Esophagus squamous epithelium (tissue), 5 donors: ENCODE measurements at places on chromosomes 3 and 15.
A peak's percentile ranks its signal among the peaks of the same experiment; 100 is the strongest.

- no peak for DNase-seq
Observed at GRCh38 chr3:12194669-12195161, 36.0 kb upstream of the TIMP4 start.

GRCh38 chr15:83474578-83474977 is 27.4 kb downstream of the SH3GL3 start:
- DNase-seq: no peak

GRCh38 chr3:67294341-67294740 is 296.2 kb downstream of the KBTBD8 start:
- DNase-seq: no peak

DNA sequence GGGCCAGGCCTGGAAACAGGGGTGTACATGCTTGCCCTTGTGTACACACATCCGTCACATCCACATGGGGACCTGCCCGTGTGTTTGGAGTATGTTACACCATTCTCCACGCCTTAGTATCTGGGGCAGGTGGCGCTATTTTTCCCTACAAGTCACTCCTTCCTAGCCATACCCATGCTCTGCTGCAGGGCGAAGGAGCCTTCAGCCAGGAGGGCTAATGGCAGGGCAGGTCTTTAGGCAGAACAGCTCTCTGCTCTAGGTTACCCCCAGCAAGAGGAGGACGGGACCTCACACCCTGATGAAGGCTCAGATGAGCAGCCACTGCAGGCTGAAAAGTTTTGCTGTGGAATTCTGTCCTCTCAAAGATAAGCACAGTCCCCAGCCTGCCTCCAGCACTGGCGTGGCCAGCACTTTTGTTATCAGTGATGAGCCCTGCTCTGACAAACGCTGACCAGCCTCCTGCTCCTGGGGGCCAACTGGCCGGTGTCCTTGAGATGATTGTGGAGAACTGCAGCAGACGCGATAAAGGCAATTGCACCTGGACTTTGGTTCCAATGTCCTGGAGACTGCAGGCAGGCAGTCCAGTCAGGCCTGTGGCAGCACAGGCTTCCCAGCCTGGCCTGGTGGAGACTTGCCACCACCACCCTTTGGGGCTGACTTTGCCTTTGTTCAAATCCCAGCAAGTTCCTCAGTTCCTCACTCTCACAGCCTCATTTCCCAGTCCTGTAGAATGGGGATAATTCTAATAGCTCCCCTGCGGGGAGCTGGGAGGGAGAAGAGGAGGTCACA is 19.8 kb upstream of the PIGZ start:
- DNase-seq: no peak

GRCh38 chr3:71543371-71544016 is 40.0 kb downstream of the FOXP1 start:
- DNase-seq: no peak

- DNase-seq: no peak
Observed at GRCh38 chr3:172680684-172681083, 30.2 kb downstream of the NCEH1 start.

- no peak for DNase-seq
Observed at GRCh38 chr15:26967719-26968269, 3.2 kb upstream of the GABRG3 start.

GRCh38 chr3:43255662-43256061 is 30.7 kb upstream of the SNRK start:
- DNase-seq: no peak

DNA sequence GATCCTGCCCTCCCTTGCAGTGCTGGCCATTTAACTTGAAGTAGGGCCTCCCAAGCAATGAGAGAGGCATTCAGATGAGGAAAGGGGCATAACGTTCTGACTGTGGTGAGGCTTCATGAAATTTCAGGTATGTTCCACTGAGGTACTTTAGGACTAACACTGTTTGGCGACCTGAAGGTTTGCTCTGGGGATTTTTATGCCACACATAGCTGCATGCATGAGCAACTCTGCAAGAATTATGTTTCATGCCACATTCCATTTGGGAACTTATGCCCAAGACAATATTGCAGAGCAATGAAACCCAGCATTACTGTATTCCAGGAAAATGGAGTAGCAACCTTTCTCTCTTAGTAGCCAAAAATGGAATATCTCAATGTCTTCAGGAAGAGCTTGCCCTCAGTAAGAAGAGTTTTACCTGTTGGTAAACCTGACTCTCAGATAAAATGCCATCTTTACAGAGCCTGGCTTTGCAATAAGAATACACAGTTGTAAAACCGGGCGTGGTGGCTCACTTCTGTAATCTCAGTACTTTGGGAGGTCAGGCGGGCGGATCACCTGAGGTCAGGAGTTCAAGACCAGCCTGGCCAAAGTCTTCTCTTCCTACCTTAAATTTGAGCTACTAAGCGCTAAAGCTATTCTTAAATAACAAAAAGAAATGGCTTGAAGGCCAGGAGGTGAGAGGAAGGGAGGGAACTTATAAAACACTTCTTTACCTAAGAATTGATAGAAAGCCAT is 16.7 kb upstream of the TBL1XR1 start:
- DNase-seq: no peak

- no peak for DNase-seq
Observed at GRCh38 chr3:186181901-186182300, 73.0 kb upstream of the ETV5 start.

DNA sequence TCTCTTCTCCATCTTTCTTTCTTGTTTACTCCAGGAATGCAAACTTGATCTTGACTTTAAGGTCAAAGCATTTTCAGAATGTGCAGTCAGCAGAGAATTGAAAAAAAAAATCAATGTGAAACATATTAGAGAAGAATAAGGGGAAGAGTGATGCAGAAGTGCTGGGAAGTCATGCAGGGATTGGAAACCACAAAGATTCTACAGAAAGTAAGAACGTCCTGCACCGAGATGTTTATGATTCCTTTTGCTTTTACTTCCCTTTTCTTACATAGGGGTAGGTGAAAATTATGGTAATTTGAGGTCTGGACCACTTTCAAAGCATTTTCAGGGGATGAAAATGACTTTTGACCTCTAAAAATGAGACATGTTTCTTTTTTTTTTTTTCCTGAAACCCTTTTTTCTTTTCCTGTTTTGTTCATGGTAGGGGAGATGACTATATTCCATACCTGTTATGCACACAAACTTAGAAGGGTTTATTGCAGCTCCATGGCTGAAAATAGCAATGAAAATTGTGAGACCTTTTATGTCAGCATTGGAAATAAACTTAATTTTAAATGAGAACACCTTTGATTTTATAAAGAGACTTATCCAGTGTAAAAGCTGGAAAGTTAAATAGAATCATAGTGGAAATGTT is 623.5 kb upstream of the TBL1XR1 start:
- DNase-seq: no peak

DNA sequence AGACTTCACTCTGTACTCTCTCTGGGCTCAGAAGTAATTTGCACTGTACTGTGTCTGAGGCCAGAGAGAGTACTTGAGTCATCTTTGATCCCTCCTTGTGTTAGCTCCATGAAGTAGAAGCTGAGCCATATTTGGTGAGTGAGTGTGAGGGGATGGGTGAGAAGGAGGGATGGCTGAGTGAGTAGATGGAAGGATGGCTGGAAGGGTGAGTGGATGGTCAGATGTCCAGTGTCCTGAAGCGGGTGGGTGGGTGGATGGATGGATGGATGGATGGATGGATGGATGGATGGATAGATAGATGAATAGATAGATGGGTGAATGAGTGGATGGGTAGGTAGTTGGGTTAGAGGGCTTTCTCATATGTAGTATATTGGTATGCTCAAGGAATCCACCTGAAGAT is 39.3 kb downstream of the FGD5 start:
- DNase-seq: no peak

DNA sequence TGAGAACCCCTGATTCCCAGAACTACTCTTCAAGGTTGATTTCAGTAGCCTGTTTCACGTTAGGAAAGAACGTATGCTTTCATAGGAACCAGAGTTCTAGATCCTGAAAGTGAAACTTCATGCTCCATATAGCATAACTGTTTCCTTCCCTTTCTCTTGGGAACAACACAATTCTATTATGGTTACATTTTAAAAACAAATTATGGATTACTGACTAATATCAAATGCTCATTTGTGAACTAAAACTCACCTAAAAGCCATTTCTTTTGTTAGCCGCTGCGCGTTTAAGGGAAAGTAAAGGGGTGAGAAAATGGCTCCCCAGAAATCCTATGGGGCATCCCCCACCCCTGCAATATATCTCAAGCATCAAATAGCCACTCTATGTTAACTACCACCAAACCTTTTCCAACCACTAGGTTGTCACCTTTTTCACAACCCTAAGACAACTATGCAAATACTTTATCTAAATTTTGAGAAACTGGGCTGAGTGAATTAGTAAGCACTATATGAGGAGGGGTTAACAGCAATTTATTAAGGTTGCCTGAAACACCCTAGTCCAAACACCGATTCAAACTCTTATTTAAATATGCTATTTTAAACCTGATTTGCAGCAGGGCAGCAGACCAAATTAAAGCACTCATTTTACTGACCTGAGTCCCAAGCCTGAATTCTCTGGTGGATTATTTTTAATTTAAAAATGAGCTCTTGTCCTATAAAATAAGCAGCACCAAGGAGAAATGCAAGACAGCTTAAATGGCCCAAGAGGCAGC is 2.4 kb downstream of the SIAH2 start:
- DNase-seq: no peak

GRCh38 chr3:25156626-25157025 is 271.4 kb upstream of the RARB start:
- no peak for DNase-seq

DNA sequence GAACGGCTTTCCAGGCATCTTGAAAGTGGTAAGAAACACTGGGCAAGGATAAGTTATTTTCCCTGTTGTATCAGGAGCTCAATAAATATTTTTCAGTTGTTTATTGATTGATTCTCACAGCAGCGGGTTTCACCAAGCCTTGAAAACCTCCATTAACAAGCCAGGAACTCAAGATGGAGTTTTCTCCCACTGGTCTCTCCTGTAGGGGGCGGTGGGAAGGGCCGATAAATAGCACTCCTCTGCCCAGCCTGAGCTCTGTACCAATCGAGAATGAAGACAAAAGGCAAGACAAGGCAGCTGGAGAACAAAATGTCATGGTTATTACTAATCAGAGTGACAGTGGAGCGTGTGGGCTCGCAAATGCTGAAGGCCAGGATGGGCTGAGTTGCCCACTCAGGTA is 7.4 kb downstream of the HRH1 start:
- DNase-seq: no peak

DNA sequence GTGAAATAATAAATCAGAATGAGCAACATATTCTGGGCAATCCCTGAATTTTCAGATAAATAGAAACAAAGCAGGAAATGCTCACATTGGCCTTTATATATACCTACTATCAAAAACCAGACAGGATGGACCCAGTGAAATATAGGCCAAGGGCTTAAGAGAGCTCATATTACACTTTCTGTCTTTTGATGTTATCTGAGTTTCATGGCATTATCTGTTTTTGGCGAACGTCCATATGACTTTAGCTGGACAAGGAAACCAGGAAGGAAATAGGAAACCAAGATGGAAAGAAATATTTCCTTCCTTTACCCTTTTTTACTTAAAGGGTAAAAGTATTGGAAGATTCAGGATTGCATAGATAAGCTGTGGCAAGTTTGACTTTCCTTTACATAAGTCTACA is 274.8 kb downstream of the THSD4 start:
- no peak for DNase-seq

DNA sequence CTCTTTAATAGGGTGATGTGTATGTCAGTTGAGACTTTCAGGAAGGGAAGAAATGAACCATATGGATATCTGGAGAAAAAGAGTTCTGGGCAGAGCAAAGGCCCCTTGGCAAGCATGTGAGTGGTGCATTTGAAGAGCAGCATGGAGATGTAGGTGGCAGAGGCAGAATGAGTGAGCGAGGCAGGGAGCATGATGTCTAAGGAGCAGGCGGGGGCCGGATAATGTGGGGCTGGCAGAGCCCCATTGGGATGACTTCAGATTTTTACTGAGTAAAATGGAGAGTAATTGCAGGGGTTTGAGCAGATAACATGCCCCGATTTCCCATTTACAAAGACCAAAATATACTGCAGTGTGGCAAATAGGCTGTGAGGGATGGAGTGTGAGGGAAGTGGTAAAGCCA is 52.9 kb upstream of the PLCL2 start:
- no peak for DNase-seq

GRCh38 chr15:100547961-100548360 is 19.2 kb upstream of the CERS3 start:
- DNase-seq: no peak

GRCh38 chr3:15876669-15877068 is 78.9 kb upstream of the ANKRD28 start:
- no peak for DNase-seq

- DNase-seq: no peak
Observed at GRCh38 chr3:110710156-110710555, 361.5 kb upstream of the NECTIN3 start.

- no peak for DNase-seq
Observed at GRCh38 chr15:39852250-39852649, 67.8 kb downstream of the GPR176 start.

- no peak for DNase-seq
Observed at GRCh38 chr3:97967966-97968365, 4.3 kb downstream of the RIOX2 start.

GRCh38 chr3:40262331-40262730 is 47.2 kb upstream of the EIF1B start:
- no peak for DNase-seq

- DNase-seq: peak; percentile 62
Observed at GRCh38 chr3:170908235-170909116, at the start of gene EIF5A2. EIF5A2 (minus strand) TSS chr3:170908637; CDS start chr3:170907806, 831 bp downstream.

GRCh38 chr3:30399394-30400181 is 206.8 kb upstream of the TGFBR2 start:
- DNase-seq: no peak

GRCh38 chr3:14203521-14204079 is 25.0 kb downstream of the LSM3 start:
- DNase-seq: no peak

GRCh38 chr3:77102951-77103769 is 63.3 kb downstream of the ROBO2 start:
- no peak for DNase-seq

DNA sequence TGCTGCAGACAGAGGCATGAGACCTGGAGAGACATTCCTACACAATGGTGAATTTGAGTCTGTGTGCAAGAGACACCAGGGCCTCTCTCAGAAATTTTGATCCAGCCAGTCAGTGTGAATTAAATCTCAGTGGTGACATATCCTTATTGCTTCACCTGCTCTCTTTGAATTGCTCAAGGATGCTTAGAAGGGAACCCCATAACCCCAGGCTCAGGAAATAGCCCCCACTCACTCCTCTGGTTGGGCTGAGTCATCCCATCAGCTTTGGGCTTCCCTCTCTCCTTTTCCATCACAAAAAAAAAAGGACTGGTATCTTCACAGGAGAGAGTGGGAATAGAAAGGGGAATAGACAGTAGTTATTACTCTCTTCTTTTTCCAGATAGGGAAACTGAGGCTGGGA is 33.0 kb upstream of the LARS2 start:
- no peak for DNase-seq

- DNase-seq: no peak
Observed at GRCh38 chr3:157572559-157573270, 69.5 kb upstream of the VEPH1 start.

- DNase-seq: no peak
Observed at GRCh38 chr15:61051569-61052031, 177.5 kb downstream of the RORA start.
